ENCODE measurements at places on chromosomes 4 and X.

GRCh38 chr4:82948647-82949204 is 48.2 kb downstream of the THAP9 start:
- no peak for DNase-seq

DNA sequence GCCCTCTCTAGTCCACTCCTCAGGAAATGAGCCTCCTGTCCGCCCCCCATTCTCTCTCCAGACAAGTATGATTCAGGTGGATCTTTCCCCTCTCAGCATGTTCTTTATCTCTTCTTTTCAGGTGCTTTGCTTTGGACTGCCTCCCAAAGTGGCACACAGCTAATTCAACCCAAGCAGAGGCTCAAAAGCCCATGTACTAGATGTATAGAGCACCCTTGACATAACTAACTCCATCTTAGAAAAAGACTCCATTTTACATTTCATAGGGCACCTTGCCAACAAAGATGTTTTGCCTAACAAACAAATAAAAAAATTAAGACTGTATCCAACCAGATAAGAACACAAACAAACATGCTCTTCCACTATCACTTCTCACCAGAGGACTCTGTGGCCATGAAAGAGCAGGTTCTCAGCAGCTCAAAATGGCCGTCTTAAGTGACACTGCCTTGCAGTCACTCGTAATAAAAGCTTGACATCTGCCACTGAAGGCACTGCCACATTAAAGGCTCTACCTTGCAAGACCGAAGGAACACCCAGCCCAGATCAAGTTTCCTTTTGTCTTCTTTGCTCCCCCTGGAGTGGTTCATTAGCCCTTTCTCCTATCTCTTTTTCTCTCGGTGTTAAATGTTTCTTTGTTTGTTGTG is 84.9 kb upstream of the TAB3 start:
- no peak for DNase-seq

GRCh38 chr4:95428291-95429070 is 120.3 kb downstream of the UNC5C start:
- no peak for DNase-seq

DNA sequence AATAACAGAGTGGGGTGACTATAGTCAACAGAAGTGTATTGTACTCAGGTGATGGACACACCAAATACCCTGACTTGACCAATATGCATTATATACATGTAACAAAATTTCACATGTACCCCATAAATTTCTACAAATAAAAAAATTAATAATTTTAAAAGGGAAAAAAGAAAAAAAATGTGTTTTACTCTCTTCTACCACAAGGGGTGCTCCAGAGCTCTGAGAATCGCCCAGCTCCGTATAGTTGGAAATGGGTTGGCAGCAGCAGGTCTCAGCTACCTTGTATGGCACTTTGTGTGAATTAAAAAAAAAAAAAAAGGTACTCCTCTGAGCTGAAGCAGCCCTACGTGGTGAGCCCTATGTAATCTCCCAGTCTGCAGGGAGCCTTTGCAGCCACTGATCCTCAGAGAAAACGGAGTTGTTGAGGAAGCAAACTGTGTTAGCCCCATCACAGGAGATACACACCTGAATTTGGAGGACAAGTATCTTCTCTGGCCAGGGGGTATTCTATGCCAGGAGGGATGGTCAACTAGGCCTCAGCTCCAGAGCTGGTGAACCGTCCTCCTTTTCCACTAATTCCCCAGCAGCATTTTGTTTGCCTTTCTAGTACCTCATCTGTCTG is 17.2 kb upstream of the POLA1 start:
- peak; percentile 36 for DNase-seq

- peak; percentile 39 for DNase-seq
These were observed 201.0 kb upstream of the ARSJ start for GRCh38 chr4:114180481-114180880.

DNA sequence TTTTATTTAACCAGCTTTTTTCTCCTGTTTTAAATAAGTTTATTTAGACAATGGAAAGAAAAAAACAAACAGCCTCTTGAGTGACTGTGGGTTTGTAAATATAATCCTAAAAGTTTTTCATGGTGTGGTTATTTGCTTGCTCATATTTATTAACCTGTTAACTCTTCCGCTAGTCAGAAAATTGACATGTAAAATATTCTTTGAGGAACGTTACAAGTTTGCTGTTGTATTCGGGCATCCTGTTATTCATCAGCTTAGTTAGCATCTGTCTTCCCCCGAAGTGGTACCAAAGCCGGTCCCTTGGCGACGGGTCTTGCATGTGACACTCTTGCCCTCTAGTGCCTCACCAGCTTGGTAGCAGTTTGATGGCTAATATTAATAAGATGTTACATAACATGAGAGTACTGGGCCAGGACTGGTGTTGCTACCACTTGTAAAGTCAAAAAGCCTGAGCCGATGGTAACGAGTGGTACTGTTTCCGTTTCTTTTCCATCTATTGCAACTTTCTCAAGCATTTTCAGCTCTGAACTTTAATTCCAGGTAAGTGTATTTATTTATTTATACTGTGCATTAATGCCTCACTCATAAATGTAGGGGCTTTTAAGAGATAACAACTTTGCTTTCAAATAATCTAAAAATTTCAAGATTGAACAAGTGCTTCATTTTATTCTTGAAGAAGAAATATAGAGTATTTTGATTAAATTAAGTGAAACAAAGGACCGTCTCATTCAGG is at the start of gene NDST3:
Gene NDST3, plus strand, starts transcription at position 434 of the 733 bp plus-strand sequence. CDS start 19,425 bp downstream, outside the sequence.
- DNase-seq: no peak

- DNase-seq: no peak
These were observed 15.5 kb downstream of the SMIM10L2A start for GRCh38 chrX:135436966-135437866.

- DNase-seq: no peak
These were observed 80.7 kb upstream of the GPM6B start for GRCh38 chrX:13897566-13897965.

GRCh38 chr4:71593311-71593710 is 190.6 kb downstream of the GC start:
- DNase-seq: no peak

GRCh38 chrX:39337451-39337850 is 536.2 kb downstream of the MID1IP1 start:
- DNase-seq: no peak

- no peak for DNase-seq
These were observed 121.8 kb downstream of the FHIP1A start for GRCh38 chr4:151530783-151531182.

GRCh38 chr4:69697536-69698242 is 44.6 kb upstream of the UGT2A1 start:
- no peak for DNase-seq

DNA sequence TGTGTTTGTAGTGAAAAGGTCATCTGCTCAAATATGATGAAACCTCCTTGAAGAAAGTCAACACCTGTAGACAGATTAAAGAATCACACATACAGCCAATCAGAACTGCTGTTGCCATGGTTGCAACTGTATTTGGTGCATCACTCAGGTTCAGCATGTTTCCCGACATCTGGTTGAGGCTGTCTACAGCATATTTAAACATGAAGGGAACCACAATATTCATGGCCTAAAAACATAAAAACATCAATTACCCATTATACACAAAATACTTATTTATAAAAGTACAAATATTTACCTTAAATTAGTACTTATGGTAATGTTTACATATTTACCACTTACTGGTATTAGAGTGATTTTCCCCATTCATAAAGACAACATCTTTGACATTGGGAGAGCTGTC is 79.7 kb downstream of the ABCB7 start:
- no peak for DNase-seq

DNA sequence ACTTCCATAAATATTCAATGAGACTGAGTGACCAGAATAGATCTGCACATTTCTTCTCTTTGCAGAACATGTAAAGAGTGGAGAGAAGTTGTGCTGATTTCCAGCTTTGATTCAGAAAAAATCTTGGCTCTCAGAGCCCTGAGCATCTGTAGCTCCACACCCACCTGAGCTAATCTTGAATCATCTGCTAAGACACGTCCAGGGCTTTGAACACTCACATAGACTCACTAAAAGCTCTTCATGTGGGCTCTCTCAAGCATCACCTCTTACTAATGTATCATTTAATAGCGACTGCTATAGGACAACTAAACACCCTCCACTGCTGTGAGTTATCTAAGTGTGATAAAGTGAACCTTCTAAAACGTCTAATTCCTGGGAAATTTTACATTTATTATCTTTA is 147.7 kb upstream of the GRIA3 start:
- DNase-seq: no peak

DNA sequence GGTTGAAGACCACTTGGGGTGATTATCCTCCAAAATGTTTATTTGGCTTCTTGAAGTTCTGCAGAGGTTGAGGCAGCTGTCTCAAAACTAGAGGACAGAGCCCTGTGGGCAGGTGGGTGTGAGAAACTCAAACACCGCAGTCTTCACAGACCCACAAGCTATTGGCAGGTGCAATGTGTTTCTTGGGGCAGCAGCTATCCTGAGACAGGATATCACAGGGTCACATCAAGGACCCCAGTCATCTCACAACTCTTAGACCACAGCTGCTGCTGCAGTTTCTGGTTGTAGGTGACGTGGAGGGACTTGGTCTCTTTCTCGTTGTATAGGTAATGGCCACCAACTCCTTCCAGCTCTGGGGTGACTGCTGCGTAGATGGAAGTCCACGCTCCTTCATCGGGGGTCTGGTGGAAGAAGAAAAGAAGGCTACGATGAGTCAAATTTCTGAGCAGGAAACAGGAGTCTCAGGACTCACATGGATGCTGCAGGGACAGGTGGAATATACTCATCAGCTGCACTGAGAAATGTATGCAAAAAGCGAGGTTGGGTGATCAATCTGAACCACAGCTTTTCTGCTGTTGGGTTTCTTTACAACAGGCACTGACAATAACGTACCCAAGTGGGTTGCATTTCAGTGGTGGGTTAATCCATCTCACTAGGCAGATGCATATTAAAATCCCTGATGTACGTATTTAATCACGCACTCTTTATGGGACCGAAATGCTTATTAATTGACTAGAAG is 279.8 kb downstream of the DHRSX start:
- DNase-seq: no peak

DNA sequence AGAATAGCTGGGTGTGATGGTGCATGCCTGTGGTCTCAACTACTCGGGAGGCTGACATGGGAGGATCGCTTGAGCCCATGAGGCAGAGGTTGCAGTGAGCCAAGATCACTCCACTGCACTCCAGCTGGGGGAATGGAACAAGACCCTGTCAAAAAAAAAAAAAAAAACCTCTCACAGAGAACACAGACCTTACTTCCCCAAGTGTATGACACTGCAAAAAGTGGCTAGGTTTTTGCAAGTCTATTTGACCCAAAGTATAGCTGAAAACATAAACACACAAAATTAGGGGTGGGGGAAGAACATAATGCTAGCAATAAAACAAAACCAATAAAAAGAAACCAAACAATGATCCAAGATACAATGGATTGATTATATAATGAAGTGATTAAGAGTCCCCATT is 6.7 kb downstream of the LAMP2 start:
- no peak for DNase-seq

- no peak for DNase-seq
These were observed 598.4 kb downstream of the GBA3 start for GRCh38 chr4:23291139-23291538.

DNA sequence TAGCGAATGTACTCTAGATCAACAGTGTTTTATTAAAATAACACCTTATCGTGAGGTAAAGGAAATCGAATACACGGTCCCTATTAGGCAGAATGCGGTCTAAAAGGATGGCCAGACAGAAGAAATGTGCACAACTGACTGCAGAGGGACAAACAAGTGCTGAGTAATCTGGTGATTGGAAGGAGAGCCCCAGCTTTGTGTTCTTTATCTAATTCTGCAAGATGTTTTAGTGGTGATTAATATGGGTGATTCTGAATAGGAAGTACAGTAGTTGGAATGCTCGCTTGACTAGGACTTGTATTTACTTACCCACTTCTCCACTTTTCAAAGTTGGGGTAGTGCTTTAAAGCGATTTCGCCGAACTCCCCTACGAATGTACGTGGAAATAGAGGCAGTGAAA is 1.2 kb downstream of the WDR44 start:
- peak; percentile 29 for DNase-seq

DNA sequence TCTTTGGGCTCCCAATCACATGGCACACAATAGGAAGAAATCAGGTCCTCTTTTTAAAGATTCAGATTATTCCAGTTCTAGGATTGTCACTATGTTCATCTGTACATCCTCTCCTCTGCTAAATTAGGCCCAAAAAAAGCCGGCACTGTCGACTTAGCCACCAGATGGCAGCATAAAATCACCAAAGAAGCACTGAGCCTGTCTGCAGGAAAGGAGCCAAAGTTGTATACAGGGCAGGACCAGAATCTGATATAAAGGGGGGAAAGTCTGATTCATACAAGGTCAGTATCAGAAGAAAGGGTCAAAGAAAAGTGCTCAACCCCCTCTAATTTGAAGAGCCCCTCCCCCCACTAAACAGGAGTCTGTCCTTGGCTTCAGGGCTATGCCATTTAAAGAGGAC is 292.5 kb downstream of the CHIC1 start:
- peak; percentile 73 for DNase-seq

- no peak for DNase-seq
These were observed 17.8 kb downstream of the ANXA3 start for GRCh38 chr4:78569306-78569821.

DNA sequence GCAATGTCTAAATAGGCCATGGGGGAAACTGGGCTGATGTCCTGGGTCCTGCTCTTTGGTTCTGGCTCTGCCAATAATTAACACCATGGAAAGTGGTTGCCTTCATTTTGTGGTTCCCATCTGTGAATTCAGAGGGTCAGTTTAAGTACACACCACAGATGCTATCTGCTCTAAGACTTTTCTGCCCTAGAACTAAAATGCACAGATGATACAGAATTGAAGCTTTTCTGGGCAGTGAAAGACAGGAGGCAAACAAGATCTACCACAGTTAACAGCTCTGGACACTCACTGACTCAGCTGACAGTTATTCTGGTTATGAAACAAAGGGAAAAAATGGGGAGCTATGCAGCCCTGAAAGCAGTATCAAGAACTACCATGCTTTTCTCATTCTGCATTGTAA is 37.3 kb downstream of the APBB2 start:
- no peak for DNase-seq

GRCh38 chr4:2940267-2941137 is 22.7 kb downstream of the NOP14 start:
- DNase-seq: no peak

DNA sequence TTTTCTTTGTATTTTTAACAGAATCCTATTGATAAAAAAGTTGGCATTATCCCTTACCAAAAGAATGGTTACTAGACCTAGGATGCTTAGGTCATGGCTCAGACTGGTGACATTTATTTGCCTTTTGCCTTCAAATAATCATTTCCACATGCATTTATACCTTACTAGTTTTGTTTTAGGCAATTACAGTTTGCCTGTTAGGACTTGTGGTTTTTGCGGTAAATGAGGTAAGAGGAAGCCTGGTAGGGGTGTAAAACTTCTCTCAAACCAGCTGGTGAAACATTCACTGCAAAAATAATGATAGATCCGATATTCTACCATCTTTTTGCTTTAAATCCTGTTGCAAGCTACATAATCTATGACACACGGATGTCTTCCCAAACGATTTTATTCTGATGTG is 12.1 kb downstream of the LAMP2 start:
- no peak for DNase-seq

- DNase-seq: no peak
These were observed 315.4 kb downstream of the ANTXR2 start for GRCh38 chr4:79757600-79757999.

DNA sequence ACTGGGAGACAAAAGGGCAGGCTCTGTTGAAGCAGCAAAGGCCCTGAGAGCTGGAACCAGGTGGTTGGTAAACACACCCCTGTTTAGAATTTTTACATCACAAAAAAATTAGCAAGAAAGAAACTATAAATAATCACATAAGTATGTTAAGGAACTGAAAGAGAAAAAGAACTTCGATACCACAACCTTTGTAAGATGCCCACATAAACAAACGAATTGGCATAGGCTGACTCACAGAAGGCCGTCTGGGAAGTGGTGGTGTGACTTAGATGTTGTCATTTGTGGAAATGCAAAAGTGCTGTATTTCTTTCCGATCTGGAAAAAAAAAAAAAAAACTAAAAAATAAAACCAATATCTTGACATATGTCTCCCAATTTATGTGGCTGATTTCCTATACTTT is 235.1 kb downstream of the USP46 start:
- DNase-seq: no peak
